ENCODE measurements at places on chromosomes 7 and 10.
A peak's percentile ranks its signal among the peaks of the same experiment; 100 is the strongest.

- peak; percentile 32 for DNase-seq
Measured at GRCh38 chr7:66140924-66141323, 26.3 kb downstream of the CRCP start.

GRCh38 chr10:33539116-33539515, 204.6 kb upstream of the NRP1 start:
- DNase-seq: no peak

- DNase-seq: no peak
Measured at GRCh38 chr10:128245026-128245425, 118.8 kb upstream of the MKI67 start.

DNA sequence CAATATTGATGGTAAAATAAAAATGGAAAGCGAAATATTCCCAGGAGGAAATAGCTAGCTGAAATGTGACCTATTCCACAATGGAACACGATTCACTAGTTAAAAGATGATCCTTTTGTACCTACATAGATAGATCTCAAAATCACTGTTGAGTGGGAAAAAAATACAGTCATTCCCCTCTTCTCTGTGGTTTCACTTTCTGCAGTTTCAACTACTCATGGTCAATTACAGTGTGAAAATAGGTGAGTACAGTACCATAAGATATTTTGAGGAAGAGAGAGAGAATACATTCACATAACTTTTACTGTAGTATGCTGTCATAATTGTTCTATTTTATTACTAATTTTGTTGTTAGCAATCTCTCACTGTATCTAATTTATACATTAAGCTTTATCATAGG, 56.0 kb upstream of the COL13A1 start:
- no peak for DNase-seq

DNA sequence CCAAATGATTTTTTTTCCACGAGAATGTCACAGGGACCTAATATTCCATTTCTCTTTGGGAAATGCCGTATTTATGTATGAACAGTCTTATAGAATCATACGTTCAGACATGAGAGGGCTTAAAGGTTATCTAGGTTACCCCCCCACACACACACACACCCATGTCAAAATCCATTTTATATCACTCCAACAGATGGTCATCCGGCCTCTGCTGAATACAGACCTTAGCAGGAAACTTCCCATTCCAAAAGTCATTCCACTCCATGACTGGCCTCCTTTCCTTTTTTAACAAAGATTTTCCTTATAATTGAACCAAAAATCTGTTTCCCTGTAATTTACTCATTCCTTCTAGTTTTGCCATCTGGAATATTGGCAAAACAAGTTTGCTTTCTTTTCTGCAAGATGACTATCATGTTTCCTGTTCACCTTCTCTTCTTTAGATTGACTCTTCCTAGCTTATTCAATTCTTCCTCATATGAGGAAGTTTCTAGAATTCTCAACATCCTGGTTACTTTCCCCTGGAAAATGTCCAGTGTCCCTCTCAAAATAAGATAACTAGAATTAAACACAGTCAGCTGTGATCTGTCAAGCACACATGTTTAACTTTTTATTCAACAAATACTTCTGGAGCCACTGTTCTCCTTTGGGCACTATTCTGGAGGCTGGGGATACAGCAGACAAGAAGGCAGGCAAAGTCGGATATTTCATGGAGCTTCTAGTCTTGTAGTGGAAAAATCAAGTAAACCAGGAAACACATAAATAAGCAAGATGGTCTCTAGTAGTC, 276.5 kb upstream of the LRGUK start:
- DNase-seq: no peak

DNA sequence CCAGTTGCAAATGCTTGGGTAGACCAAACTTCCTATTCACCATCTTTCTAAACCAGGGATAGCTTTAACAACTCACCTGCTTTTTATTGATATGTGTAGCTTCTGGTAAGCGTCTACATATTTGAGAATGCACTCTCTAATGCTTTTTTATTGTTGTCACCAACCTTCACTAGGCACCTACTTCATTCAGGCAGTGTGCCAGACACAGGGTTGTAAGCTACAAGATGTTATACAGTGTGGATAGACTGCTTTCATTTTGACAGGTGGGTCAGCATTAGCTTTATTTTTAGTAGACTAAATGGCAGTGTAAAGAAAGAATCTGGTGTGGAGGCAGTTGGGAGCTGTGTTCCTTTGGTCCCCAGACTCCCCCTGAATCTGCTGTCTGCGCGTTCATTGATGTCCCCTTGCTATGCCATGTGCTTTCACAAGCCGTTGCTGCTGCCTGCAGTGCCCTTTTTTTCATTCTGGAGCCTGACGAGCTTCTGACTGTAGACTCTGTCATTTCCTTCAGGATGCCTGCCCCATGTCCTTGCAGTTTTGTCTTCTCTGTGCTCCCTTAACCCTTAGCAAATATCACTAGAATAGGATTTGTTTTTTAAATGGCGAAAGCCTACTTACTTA, 32.1 kb downstream of the NRF1 start:
- DNase-seq: no peak

GRCh38 chr7:87934699-87935383, 790 bp downstream of the ADAM22 start:
- DNase-seq: no peak

- no peak for DNase-seq
Measured at GRCh38 chr7:142454862-142455261, 197.0 kb upstream of the PRSS58 start.

- DNase-seq: no peak
Measured at GRCh38 chr10:43071865-43072650, 4.8 kb upstream of the RET start.

- DNase-seq: no peak
Measured at GRCh38 chr7:41197769-41198168, 505.1 kb downstream of the INHBA start.

DNA sequence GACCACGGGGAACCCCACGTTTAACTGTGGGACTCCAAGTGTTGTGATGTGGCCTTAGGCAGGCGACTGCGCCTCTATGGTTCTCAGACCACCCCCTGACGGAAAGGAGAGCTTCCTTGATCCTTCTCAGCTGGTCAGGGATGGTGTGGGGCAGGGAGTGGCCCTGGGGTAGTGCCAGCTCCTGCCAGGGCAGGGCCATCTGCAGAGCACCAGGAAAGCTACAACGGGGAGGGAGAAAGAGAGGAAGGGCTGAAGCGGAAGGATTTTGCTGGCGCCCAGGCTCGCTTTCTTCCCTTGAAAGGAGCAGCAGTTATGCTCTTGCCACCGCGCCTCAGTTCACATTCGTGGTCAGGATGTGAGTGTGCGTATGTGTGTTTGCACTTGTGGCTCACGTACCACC, 74.9 kb upstream of the PCBD1 start:
- DNase-seq: no peak

DNA sequence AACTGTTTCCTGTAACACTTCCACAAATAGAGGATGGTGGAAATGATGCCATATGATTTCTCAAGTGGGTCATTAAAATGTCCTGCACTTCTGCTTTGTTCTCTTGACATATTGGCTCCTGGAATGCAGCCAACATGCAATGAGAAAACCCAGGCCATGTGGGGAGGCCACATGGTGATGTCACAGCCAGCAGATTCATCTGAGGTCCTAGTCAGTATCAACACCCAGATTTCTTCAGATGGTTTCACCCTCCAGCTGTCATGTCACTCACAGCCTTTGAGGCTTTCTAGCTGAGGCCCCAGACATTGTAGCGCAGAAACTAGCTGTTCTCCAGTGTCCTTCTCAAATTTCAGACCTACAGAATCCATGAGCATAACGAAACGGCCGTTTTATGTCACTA, 102.3 kb upstream of the NUPR2 start:
- no peak for DNase-seq

DNA sequence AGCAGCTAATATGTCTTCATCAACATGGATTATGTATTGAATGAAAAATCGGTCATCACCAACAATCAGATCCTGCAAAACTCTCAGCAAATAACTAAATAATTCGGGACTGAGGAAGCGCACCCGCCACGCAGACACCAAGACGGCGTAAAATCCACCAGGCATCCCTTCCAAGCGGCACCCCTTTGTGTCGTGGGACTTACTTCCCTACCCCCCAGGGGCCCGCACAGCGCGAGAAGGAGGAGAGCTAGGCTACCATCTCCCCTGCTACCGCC, 721 bp downstream of the ARL3 start:
- no peak for DNase-seq

DNA sequence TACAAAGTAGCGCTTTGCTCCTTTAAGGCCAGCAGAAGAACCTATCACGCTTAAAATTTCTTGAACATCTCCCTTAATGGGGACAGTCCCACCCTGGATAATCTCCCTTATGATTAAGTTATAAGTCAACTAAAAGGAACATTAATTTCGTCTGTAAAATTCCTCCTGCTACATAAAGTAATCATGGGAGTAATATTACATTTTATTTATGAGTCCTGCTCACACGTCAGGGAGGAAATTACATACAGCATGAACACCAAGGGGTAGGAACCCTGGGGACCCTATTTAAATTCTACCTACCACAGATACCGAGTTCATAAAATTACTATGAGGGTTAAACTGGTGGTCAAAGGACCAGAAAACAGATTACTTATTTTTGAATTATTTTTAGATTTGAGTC, 926.6 kb upstream of the MBL2 start:
- DNase-seq: no peak

DNA sequence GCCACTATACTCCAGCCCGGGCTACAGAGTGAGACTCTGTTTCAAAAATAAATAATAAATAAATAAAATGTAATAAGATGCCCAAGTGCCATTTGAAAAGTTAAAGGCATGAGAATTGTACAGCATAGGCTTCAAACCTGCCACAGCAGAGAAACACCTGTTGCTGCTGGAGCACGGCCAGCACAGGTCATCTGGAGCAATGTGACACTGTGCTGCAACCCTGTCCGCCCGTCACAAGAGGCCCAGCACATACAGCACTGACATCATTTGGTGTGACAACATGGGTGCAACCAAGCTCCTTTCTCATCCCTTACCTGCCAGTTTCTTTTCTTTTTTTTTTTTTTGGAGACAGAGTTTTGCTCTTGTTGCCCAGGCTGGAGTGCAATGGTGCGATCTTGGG, 1.3 kb downstream of the RFC2 start:
- DNase-seq: no peak

- no peak for DNase-seq
Measured at GRCh38 chr10:79142064-79142491, 73.3 kb downstream of the ZMIZ1 start.

- no peak for DNase-seq
Measured at GRCh38 chr7:107232568-107233090, 63.8 kb downstream of the HBP1 start.

DNA sequence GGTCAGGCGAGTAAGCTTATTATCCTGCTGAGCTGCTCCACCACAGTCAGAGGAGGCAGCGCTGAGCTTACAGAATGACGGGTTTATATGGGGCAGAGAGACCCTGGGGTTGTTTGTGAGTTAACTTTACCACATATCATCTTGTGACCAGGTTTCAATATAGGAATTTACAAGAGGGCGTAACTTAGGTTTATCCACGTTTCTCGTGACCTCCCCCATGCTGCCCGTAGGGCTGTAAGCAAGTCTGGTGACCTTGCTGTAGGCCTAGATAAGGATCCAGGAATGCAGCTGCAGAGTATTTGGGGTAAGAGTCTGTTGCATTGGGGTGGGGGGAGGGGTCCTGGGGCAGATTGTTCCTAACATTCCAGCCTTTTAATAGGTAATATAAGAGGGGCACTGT, 24.6 kb downstream of the SCIN start:
- no peak for DNase-seq

GRCh38 chr10:52447931-52448353, 133.9 kb downstream of the DKK1 start:
- DNase-seq: peak; percentile 61

DNA sequence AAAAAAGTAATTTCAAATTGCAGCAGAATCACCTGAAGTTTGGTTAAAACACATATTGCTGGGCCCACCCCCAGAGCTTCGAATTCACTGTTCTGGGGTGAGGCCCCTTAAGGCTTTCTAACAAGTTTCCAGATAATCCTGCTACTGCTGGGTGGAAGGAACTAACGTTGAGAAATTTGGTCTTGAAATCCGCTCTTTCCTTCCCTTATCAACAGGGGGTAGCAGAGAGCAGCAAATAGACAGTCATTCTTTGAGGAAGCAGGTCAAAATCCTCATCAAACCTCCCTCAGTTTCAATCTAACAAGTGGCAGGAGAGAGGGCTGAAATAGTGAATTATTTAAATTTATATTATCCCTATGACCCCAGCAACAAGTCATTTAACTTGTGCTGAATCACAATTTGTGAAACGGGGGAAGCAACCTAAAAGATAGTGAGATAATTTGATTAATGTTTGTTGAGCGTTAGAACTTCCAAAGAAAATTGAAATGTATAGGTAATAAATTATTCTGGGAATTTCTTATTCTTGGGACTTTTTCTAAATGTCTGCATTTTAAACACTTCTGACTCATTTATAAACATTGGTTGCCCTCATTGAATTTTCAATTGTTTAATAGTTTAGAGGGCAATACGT, 21.7 kb upstream of the MALSU1 start:
- DNase-seq: no peak

- no peak for DNase-seq
Measured at GRCh38 chr7:50088463-50089129, 4.5 kb downstream of the ZPBP start.

GRCh38 chr7:29871787-29872398, 65.6 kb downstream of the WIPF3 start:
- no peak for DNase-seq

GRCh38 chr7:148987751-148988512, 40.4 kb downstream of the PDIA4 start:
- DNase-seq: no peak

- DNase-seq: no peak
Measured at GRCh38 chr10:120437541-120437940, 19.5 kb upstream of the PLPP4 start.

DNA sequence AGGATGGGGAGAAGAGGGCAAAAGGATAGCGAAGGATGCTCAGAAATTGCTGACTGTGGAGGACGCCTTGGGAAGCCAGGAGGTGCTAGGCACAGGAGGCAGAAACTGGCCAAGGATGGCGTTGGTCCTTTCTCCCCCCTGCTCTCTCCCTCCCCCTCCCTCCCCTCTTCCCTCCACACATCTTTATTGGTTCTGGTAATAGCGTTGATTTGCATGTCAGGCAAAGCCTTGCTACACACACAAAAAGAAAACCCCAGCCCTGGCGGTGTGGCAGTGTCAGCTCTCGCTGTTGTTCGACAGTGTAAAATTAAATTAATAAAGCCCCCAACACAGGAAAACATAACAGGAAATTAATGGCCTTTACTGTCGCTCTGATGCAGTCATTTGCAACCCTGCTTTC, 47.2 kb downstream of the PAX2 start:
- DNase-seq: no peak

GRCh38 chr10:83625831-83626360, 513.4 kb upstream of the GHITM start:
- no peak for DNase-seq
